ENCODE measurements at places on chromosomes 13 and 19. TPM values are rescaled to one million over a fixed set of nuclear protein-coding genes. Genes with fewer than 3 reads are reported as not detected.
A peak's percentile ranks its signal among the peaks of the same experiment; 100 is the strongest.

ZNF415 gene
- 1.8 TPM for total RNA-seq

DNA sequence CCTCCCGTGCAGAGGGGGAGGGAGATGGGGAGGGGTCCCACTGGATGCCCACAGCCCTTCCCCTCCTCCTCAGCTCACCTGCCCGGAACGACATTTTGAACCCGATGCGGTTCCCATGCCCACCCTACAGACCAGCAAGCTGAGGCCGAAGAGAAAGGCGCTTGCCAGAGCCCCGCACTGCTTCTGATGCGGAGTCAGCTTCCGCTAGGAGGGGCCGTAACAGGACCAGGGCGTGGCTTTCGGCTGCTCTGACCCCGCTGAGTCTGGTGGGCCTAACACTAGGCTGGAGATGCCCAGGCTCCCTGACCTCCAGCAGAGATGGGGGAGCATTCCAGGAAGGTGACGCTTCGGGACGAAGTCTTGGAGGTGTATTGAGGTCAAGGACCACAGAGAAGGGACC, 6.7 kb downstream of the ONECUT3 start:
- H3K4me1 ChIP-seq, result peaks cover 1% of the 10 kb centered on the region
- no peak overlapping the region for H3K27ac ChIP-seq
- no peak overlapping the region for H3K4me3 ChIP-seq
- DNase-seq, result no peak
- H3K36me3 ChIP-seq, result no peaks in the 10 kb centered on the region
- peaks cover 96% of the 10 kb centered on the region for H3K27me3 ChIP-seq

DNA sequence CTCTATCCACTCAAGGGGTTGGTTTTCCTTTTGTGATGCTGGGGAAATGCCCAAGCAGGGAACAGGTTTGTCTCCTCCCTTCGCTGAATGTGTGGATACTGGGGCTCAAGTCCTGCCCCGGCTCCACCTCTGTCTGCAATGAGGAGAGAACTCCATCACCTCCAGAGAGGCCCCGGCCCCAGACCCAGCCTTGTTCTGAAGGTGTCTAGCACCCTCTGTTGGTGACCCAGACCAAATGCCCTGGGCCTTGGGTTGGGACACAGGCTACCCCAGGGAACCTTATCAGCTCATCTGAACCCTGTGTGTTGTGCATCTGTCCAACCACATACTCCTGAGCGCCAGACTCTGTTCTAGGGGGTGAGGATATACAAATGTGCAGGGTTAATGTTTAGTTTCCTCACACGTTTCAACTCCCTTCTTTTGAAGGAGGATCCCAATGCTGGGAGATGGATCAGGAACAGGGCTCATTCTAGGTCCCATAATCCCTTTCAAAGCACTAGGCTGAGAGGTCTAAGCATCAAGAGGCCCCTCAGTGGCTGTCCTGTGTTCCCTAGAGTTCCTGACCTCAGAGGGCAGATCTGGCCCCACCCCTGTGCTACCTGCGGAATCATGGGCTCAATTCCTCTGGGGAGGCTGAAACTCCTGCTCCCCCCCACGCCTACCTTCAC, 112.5 kb upstream of the SLC7A1 start:
- H3K27ac ChIP-seq, result no peak overlapping the region
- H3K4me3 ChIP-seq, result no peak overlapping the region
- H3K27me3 ChIP-seq, result peaks cover 12% of the 10 kb centered on the region

DNA sequence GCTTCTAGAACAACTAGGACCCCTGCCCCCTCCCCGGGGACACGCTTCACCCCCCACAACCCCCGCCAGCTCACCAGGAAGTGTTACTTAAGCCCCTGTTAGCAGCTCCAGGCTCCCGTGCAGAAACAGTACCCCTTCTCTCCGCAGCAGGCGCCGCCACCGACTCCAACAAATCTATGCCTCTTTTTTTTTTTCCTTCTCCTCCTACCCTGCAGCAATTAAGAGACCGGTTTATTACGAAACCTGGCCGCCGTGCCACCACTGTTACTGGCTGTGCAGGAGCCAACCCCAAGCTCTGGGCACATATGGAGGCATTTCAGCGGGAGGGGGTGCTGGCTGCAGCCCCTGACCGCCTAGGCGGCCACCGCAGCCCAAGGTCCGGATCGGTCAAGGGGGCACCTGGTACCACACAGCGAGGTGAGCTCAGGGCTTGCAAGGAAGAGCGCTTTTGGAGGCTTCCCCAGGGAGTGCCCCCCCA, 2.4 kb downstream of the GADD45B start:
- peaks cover 3% of the 10 kb centered on the region for H3K27me3 ChIP-seq
- H3K36me3 ChIP-seq, result peaks cover 36% of the 10 kb centered on the region
- DNase-seq, result peak; percentile 61
- H3K4me3 ChIP-seq, result peak overlapping the region; percentile 100
- H3K27ac ChIP-seq, result peak overlapping the region; percentile 98
- H3K4me1 ChIP-seq, result peaks cover 23% of the 10 kb centered on the region

PPM1N gene
- total RNA-seq, result 1.9 TPM

DNA sequence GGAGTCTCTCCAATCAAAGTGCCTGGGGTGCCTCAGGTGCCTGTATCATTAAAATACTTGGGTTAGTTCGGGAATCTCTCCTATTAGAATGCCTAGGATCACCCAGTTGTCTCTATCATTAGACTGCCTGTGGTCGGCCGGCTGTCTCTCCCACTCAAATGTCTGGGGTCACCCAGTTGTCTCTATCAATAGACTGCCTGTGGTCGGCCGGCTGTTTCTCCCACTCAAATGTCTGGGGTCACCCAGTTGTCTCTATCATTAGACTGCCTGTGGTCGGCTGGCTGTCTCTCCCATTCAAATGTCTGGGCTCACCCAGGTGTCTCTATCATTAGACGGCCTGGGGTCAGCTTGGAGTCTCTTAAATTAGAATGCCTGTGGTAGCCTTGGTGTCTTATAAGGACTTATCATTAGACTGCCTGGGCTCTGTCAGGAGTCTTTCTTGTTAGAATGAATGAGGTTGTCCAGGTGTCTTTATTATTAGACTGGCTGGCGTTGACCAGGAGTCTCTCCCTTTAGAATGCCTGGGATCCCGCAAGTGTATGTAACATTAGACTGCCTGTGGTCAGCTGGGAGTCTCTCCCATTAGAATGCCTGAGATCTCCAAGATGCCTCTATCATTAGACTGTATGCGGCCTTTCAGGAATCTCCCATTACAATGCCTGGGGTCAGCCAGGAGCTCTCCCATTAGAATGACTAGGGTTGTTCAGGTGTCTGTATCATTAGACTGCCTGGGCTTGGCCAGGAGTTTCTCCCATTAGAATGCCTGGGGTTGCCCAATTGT, 1555.5 kb downstream of the UQCRFS1 start:
- H3K4me3 ChIP-seq, result no peak overlapping the region
- H3K27me3 ChIP-seq, result no peaks in the 10 kb centered on the region
- no peaks in the 10 kb centered on the region for H3K4me1 ChIP-seq
- no peaks in the 10 kb centered on the region for H3K36me3 ChIP-seq
- DNase-seq, result no peak
- H3K27ac ChIP-seq, result no peak overlapping the region

DNA sequence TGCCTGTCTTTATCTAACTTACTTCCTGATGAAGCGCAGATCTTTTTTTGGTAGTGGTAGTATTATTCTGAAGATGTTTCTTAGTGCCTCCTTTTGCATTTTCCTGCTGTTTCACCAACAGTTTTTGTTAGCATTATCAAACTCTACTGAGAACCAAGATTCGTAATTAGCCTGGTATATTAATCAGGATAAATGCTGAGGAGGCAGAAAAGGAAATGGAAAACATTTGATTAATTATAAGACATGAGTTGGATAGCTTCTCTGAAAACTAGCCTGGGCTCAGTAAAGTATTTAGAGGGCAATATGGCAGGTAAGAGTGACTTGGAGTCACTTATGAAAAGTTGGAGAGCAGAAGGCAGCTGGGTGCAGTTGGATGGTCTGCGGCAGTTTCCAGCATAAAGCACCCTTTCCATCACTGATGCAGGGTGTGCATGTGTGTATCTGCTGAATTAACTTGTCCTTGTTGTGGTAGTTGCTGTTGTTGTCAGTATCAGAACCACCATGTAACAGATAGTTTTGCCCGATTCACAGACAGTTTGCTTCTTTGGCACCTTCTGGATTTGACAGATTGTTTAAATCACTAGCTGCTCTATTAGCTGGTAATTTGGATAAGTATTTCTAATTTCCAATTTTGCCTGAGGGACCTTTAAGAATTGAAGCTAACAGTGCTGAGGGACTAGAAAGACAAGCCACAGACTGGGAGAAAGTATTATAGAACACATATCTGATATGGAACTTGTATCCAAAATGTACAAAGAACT, 6.9 kb upstream of the TNFRSF19 start:
- no peak overlapping the region for H3K27ac ChIP-seq
- H3K4me3 ChIP-seq, result no peak overlapping the region
- H3K4me1 ChIP-seq, result no peaks in the 10 kb centered on the region

- no peak overlapping the region for H3K4me3 ChIP-seq
- no peaks in the 10 kb centered on the region for H3K36me3 ChIP-seq
- H3K27me3 ChIP-seq, result peaks cover 16% of the 10 kb centered on the region
- H3K27ac ChIP-seq, result no peak overlapping the region
- H3K4me1 ChIP-seq, result no peaks in the 10 kb centered on the region
Measured at GRCh38 chr13:44868397-44868796, 120.9 kb downstream of the NUFIP1 start.

- peaks cover 17% of the 10 kb centered on the region for H3K36me3 ChIP-seq
- peaks cover 2% of the 10 kb centered on the region for H3K27me3 ChIP-seq
- no peak overlapping the region for H3K4me3 ChIP-seq
- no peak overlapping the region for H3K27ac ChIP-seq
- H3K4me1 ChIP-seq, result no peaks in the 10 kb centered on the region
Measured at GRCh38 chr19:19502281-19502680, 13.1 kb downstream of the TSSK6 start.

GRCh38 chr19:50797781-50798658, 7.8 kb downstream of the ACP4 start:
- peaks cover 30% of the 10 kb centered on the region for H3K4me1 ChIP-seq
- H3K27me3 ChIP-seq, result peaks cover 4% of the 10 kb centered on the region
- DNase-seq, result no peak
- no peak overlapping the region for H3K4me3 ChIP-seq
- peak overlapping the region; percentile 29 for H3K27ac ChIP-seq

ZNF626 gene
- 11.3 TPM for total RNA-seq

POU2F2 gene
- total RNA-seq, result 52.2 TPM

DNA sequence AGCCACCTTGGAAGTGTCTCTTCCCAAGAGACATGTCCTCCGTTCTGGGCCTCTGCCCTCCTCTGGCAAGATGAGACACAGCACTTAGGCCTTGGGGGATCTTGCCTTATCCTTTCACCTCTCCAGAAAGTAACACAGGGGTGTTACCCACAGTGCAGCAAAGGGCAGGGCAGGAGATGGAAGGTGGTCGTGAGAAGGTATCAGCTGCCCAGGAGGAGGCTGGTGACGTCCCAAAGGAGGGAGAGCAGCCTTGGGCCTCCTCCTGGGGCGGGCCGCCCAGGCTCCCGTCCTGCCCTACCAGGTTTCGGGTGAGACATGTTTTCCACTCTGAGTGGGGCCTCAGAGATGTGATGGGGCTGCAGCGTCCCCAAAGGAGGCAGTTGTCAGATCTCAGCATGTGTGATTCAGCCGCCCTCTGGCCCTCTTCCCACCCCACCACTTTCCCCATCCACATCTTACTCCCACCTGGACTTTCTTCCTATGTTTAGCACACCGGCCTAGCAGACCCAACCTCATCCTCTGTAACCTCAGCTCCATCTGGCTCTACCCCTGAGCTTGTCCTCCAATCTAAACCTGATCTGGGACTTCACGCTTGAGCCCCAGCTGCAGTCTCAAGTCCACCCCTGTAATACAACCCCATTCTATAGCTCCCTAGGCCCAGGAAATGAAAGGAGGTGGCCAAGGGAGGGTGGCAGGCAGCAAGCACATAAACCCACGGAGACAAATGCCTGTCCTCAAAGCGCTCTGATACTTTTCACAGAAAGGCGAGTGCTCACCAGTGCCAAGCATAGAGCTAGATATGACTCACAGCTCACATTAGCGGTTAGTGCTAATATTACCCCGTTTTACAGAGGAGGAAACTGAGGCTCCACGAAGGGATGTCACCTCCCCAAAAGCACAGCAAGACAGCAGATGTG, 9.3 kb downstream of the POU2F2 start:
- peak overlapping the region; percentile 72 for H3K4me3 ChIP-seq
- no peaks in the 10 kb centered on the region for H3K27me3 ChIP-seq
- peaks cover 36% of the 10 kb centered on the region for H3K36me3 ChIP-seq
- peak overlapping the region; percentile 93 for H3K27ac ChIP-seq
- H3K4me1 ChIP-seq, result peaks cover 68% of the 10 kb centered on the region

DNA sequence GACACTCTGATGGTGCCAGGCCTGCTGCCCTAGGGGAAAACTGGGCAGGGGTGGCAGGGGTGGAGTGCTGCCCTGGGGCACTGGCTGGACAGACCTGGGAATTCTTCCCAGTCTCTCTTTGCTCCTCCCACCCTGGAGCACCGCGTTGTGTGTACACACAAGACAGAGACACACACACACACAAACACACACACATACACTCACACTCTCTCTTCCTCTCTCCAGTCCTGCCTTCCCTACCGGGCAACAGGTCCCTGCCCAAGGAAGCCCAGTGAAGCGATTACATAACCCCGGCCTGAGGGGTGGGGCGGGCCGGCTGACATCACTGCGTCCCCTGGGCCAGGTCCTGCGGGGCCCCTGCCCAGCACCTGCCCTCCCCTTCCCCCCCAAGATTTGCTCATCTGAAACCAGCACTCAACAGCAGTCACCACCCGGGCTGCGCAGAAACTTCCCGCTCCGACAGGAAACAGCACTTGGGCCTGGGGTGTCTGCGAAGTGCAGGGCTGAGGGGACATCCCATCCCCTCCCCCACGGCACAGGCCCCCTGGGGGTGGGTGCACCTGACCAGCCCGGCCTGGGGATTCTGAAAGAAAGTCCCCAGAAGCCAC, 1.2 kb downstream of the MKNK2 start:
- H3K27ac ChIP-seq, result peak overlapping the region; percentile 69
- H3K27me3 ChIP-seq, result no peaks in the 10 kb centered on the region
- H3K4me1 ChIP-seq, result peaks cover 35% of the 10 kb centered on the region
- DNase-seq, result peak; percentile 72

DNA sequence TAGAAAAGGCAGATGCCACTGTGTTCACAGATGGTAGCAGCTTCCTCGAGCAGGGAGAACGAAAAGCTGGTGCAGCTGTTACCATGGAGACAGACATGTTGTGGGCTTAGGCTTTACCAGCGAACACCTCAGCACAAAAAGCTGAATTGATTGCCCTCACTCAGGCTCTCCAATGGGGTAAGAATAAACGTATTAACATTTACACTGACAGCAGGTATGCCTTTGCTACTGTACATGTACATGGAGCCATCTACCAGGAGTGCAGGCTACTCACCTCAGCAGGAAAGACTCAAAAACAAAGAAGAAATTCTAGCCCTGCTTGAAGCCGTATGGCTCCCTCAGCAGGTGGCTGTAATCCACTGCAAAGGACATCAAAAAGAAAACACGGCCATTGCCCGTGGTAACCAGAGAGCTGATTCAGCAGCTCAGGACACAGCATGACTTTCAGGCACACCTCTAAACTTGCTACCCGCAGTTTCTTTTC, 197.7 kb downstream of the ZNF737 start:
- H3K4me1 ChIP-seq, result peaks cover 3% of the 10 kb centered on the region
- no peak overlapping the region for H3K27ac ChIP-seq
- no peaks in the 10 kb centered on the region for H3K27me3 ChIP-seq
- no peak for DNase-seq
- H3K4me3 ChIP-seq, result no peak overlapping the region

Measured in activated naive CD8-positive, alpha-beta T cell treated with anti-CD3 and anti-CD28 coated beads for 36 hours (primary cell).